ENCODE measurements at places on chromosomes 16 and 17. TPM values are rescaled to one million over a fixed set of nuclear protein-coding genes. Genes with fewer than 3 reads are reported as not detected.
A peak's percentile ranks its signal among the peaks of the same experiment; 100 is the strongest.

GRCh38 chr16:66751053-66751302, 431 bp downstream of the DYNC1LI2 start:
- peak overlapping the region; percentile 89 for H3K27ac ChIP-seq
- peaks cover 3% of the 10 kb centered on the region for H3K36me3 ChIP-seq
- H3K4me1 ChIP-seq: peaks cover 24% of the 10 kb centered on the region
- peak; percentile 18 for DNase-seq
- H3K27me3 ChIP-seq: peaks cover 4% of the 10 kb centered on the region
- peak overlapping the region; percentile 90 for H3K4me3 ChIP-seq

GRCh38 chr17:36932694-36933511, 4.4 kb upstream of the LHX1 start:
- peaks cover 74% of the 10 kb centered on the region for H3K4me1 ChIP-seq
- no peak overlapping the region for H3K27ac ChIP-seq
- H3K4me3 ChIP-seq: peak overlapping the region; percentile 43

Gene DNAJA3
- polyA plus RNA-seq: 64.8 TPM

Gene LIMD2
- 390 TPM for polyA plus RNA-seq
